Endothelial cell (in vitro differentiated cells): ENCODE measurements at places on chromosomes 5 and 9. TPM values are rescaled to one million over a fixed set of nuclear protein-coding genes. Genes with fewer than 3 reads are reported as not detected.

DNA sequence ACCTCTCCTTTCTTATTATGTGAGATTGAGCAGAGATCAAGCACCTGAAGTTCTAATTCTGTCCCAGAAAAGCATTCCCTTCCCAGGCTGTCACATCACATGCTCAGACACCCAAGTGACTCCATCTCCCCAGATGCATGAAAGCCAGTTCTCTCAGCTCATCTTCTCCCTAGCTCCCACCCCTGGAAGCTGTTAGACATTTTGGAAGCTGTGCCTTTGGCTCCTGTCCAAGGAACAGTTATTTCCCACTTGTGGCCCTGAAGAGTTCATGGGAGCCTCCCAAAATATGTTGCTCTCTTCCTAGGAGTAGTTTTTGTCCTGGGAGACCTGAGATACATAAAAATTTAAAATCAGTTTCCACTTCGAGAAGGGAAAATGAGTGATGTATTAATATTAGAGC is 161.4 kb upstream of the GAS1 start:
- no peaks in the 10 kb centered on the region for H3K4me1 ChIP-seq
- H3K36me3 ChIP-seq: no peaks in the 10 kb centered on the region
- H3K27ac ChIP-seq: no peak overlapping the region
- no peaks in the 10 kb centered on the region for H3K27me3 ChIP-seq

DNA sequence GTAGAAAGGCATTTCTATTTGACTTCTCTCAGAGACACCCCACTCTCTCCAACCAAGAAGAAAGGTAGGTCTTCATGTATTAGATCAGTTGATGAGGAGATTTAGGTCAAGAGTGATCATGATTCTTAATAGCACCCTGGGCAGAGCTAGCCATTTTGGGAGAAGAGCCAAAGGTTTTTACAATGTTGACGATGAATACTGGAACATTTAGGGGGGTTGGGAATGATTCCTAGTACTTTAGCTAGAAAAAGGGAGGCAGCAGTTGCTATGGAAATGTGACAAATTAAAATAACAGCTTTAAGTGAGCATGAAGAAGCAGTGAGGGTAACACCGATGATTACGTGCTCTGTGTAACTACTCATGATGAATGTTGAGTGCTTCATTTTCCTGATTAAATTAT is 9.5 kb upstream of the RPS23 start:
- peaks cover 2% of the 10 kb centered on the region for H3K4me1 ChIP-seq
- no peaks in the 10 kb centered on the region for H3K36me3 ChIP-seq
- H3K4me3 ChIP-seq: no peak overlapping the region
- no peak for DNase-seq

The NR2F1 gene
- 2.1 TPM for total RNA-seq

GRCh38 chr9:68629042-68629441 is 76.0 kb upstream of the PIP5K1B start:
- H3K27me3 ChIP-seq: no peaks in the 10 kb centered on the region
- no peak overlapping the region for H3K4me3 ChIP-seq
- H3K4me1 ChIP-seq: no peaks in the 10 kb centered on the region

The ARRDC3 gene
- total RNA-seq: 40.6 TPM

The PCDHAC2 gene
- 5.2 TPM for total RNA-seq

GRCh38 chr5:153212471-153212870 is 278.0 kb upstream of the GRIA1 start:
- no peaks in the 10 kb centered on the region for H3K36me3 ChIP-seq
- H3K4me1 ChIP-seq: peaks cover 10% of the 10 kb centered on the region
- H3K4me3 ChIP-seq: no peak overlapping the region
- no peak overlapping the region for H3K27ac ChIP-seq
- no peak for DNase-seq

DNA sequence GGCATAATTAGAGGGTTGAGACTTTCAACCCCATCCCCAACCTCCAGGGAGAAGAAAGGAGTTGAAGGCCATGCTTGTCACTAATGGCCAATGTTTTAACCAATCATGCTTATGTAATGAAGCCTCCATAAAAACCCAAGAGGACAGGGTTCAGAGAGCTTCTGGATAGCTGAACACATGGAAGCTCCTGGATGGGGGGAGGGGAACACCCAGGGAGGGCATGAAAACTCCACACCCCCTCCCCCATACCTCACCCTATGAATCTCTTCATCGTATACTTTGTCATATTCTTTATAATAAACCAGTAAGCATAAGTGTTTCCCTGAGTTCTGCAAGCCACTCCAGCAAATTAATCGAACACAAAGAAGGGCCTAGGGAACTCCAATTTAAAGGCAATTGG is 81.7 kb downstream of the ALDH7A1 start:
- no peak overlapping the region for H3K27ac ChIP-seq
- H3K27me3 ChIP-seq: peaks cover 3% of the 10 kb centered on the region
- no peaks in the 10 kb centered on the region for H3K36me3 ChIP-seq
- H3K4me1 ChIP-seq: peaks cover 11% of the 10 kb centered on the region
- no peak for DNase-seq

The CTSV gene
- 20.4 TPM for total RNA-seq

- no peak for DNase-seq
- H3K4me3 ChIP-seq: no peak overlapping the region
- no peaks in the 10 kb centered on the region for H3K27me3 ChIP-seq
- H3K27ac ChIP-seq: no peak overlapping the region
- H3K36me3 ChIP-seq: no peaks in the 10 kb centered on the region
Observed at GRCh38 chr5:39717176-39717897, 292.6 kb upstream of the DAB2 start.

- H3K4me1 ChIP-seq: peaks cover 26% of the 10 kb centered on the region
- no peak for DNase-seq
Observed at GRCh38 chr9:116870566-116870965, 183.5 kb downstream of the TRIM32 start.

- peaks cover 8% of the 10 kb centered on the region for H3K4me1 ChIP-seq
- no peaks in the 10 kb centered on the region for H3K36me3 ChIP-seq
- H3K27me3 ChIP-seq: peaks cover under 1% of the 10 kb centered on the region
- no peak overlapping the region for H3K27ac ChIP-seq
Observed at GRCh38 chr5:169095976-169096375, 205.0 kb downstream of the SLIT3 start.

- H3K4me3 ChIP-seq: no peak overlapping the region
- peaks cover 3% of the 10 kb centered on the region for H3K27me3 ChIP-seq
- DNase-seq: no peak
- peaks cover 34% of the 10 kb centered on the region for H3K36me3 ChIP-seq
- no peak overlapping the region for H3K27ac ChIP-seq
Observed at GRCh38 chr9:133769511-133770075, 31.4 kb upstream of the SARDH start.

- no peak for DNase-seq
- H3K27me3 ChIP-seq: peaks cover 9% of the 10 kb centered on the region
- H3K4me1 ChIP-seq: peaks cover 39% of the 10 kb centered on the region
- H3K36me3 ChIP-seq: peaks cover 12% of the 10 kb centered on the region
- no peak overlapping the region for H3K4me3 ChIP-seq
Observed at GRCh38 chr5:177494346-177495195, 2.8 kb downstream of the PDLIM7 start.

The SLC45A2 gene
- total RNA-seq: 0.15 TPM

- DNase-seq: no peak
- no peaks in the 10 kb centered on the region for H3K36me3 ChIP-seq
- H3K4me1 ChIP-seq: no peaks in the 10 kb centered on the region
- H3K4me3 ChIP-seq: no peak overlapping the region
Observed at GRCh38 chr5:102087906-102088305, 208.2 kb downstream of the SLCO4C1 start.

GRCh38 chr5:147445090-147445489 is 64.8 kb downstream of the DPYSL3 start:
- no peaks in the 10 kb centered on the region for H3K36me3 ChIP-seq
- H3K27me3 ChIP-seq: peaks cover 1% of the 10 kb centered on the region
- H3K4me3 ChIP-seq: no peak overlapping the region
- peaks cover 5% of the 10 kb centered on the region for H3K4me1 ChIP-seq
- DNase-seq: no peak

The CAVIN4 gene
- 7.4 TPM for total RNA-seq

The ASS1 gene
- total RNA-seq: 3.1 TPM

- H3K4me1 ChIP-seq: peaks cover 6% of the 10 kb centered on the region
- H3K36me3 ChIP-seq: no peaks in the 10 kb centered on the region
- H3K27me3 ChIP-seq: no peaks in the 10 kb centered on the region
Observed at GRCh38 chr5:62794456-62794855, 215.8 kb downstream of the LRRC70 start.

- H3K27ac ChIP-seq: no peak overlapping the region
- no peak overlapping the region for H3K4me3 ChIP-seq
- peaks cover 35% of the 10 kb centered on the region for H3K36me3 ChIP-seq
- H3K4me1 ChIP-seq: no peaks in the 10 kb centered on the region
Observed at GRCh38 chr5:641331-641765, 29.2 kb downstream of the CEP72 start.

DNA sequence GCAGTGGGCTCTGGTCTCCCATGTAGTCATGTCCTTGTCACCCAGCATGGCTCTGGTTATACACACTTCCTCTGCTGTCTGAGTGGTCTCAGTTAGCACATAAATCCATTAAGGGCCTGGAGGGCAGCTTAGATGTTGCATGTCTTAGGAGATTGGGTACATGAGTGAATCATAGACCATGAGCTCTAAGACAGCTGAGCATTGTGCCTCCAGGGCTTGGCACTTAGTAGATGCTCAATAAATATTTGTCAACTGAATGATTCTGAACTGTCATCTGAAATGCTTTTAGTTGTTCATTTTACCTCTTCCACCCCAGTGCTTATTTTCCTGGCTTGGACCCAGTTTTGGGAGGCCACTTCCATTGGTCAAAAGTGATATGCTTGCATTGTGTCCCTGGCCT is 135.6 kb downstream of the BOD1 start:
- no peak overlapping the region for H3K27ac ChIP-seq
- H3K27me3 ChIP-seq: peaks cover 1% of the 10 kb centered on the region
- DNase-seq: no peak
- no peaks in the 10 kb centered on the region for H3K36me3 ChIP-seq
- H3K4me1 ChIP-seq: no peaks in the 10 kb centered on the region
- H3K4me3 ChIP-seq: no peak overlapping the region

- H3K27ac ChIP-seq: no peak overlapping the region
- H3K27me3 ChIP-seq: peaks cover 4% of the 10 kb centered on the region
- H3K4me3 ChIP-seq: no peak overlapping the region
- no peak for DNase-seq
Observed at GRCh38 chr9:134970198-134970597, 52.5 kb upstream of the FCN1 start.

The RICTOR gene
- 35.3 TPM for total RNA-seq

- no peaks in the 10 kb centered on the region for H3K36me3 ChIP-seq
- H3K4me1 ChIP-seq: peaks cover 8% of the 10 kb centered on the region
- H3K27me3 ChIP-seq: peaks cover 4% of the 10 kb centered on the region
- peak overlapping the region; percentile 98 for H3K4me3 ChIP-seq
- DNase-seq: peak; percentile 28
Observed at GRCh38 chr9:125748446-125749099, 1.4 kb downstream of the PBX3 start.

DNA sequence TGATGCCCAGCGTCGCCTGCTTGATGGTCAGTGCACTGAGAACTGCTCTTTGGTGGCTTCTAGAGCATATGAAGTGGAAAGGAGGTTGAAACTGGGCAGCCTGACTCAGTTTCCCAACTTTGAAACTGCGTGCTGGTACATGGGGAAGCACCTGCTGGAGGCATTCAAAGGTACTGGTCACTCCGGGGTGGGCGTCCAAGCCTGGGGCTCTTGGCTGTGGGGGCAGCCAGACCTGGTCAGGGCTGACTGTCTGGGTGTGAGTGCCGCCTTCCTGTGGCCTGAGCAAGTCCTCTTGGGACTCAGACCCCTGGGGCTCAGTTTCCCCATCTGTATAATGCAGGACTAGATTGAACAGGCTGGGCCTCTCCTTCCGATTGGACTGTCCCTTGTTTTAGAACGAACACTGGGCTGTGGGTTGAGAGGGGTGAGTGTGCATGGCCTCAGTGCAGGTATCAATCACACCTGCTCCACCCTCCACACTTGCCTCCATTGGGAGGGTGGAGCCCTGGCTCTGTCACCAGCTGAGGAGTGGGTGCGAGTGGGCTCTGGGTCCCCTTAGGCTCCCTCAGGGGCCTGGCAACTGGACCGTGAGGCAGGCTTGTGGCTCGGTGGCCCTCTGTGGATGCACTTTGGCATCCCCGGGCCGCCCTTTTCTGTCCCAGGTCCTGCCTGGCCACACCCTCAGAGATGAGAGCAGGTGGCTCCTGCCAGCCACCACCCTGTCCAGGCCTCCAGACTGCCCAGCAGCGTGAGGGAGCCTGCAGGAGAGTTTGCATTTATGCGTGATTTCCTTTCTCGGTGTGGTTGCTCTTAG is 80.2 kb downstream of the PHF2 start:
- peaks cover 26% of the 10 kb centered on the region for H3K36me3 ChIP-seq
- no peak overlapping the region for H3K4me3 ChIP-seq
- H3K27ac ChIP-seq: no peak overlapping the region
- peaks cover 5% of the 10 kb centered on the region for H3K27me3 ChIP-seq
- no peaks in the 10 kb centered on the region for H3K4me1 ChIP-seq

DNA sequence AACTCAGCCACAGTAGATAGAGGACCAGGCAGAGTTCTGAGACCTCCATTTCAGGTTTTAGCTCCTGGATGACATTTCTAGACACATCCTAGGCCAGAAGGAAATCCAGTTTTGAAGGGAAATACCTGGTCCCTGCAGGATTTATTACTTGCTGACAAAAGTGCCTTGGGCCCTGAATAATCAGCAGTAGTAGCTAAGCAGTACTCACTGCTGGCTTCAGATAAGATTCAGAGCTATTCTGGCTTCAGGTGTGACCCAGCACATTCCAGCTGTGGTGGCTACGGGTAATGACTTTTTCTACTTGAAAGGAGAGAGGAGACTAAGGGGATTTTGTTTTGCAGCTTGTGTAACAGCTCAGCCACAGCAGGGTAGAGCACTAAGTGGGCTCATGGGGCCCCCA is 34.0 kb downstream of the NDUFAF2 start:
- no peak overlapping the region for H3K27ac ChIP-seq
- H3K36me3 ChIP-seq: peaks cover 3% of the 10 kb centered on the region
- H3K27me3 ChIP-seq: peaks cover 2% of the 10 kb centered on the region
- H3K4me3 ChIP-seq: no peak overlapping the region
